ENCODE measurements at places on chromosomes 3 and 15.

GRCh38 chr3:72065872-72066641 is 281.1 kb upstream of the PROK2 start:
- DNase-seq: no peak

- no peak for DNase-seq
These were observed 35.7 kb downstream of the MGA start for GRCh38 chr15:41695750-41696436.

GRCh38 chr3:108006881-108007331 is 83.9 kb downstream of the CD47 start:
- DNase-seq: no peak

DNA sequence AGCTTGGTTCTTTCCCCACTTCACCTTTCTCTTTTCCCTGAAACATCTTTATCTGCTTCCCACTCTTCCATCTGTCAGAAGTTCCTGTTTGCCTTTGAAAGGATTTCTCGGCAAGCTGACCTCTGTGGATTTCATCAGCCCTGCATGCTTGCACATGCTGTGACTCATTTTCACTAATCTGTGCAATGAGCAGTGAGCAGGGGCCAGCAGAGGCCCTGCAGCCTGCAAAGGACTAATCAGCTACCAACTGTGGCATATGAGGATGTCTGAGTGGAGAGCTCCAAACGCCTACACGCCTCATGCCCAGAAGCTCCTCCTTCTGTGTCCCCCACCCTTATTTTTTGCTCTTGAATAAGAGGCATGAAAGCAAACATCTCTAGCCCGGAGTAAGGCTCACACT is 333.0 kb upstream of the SEMA6D start:
- DNase-seq: no peak

DNA sequence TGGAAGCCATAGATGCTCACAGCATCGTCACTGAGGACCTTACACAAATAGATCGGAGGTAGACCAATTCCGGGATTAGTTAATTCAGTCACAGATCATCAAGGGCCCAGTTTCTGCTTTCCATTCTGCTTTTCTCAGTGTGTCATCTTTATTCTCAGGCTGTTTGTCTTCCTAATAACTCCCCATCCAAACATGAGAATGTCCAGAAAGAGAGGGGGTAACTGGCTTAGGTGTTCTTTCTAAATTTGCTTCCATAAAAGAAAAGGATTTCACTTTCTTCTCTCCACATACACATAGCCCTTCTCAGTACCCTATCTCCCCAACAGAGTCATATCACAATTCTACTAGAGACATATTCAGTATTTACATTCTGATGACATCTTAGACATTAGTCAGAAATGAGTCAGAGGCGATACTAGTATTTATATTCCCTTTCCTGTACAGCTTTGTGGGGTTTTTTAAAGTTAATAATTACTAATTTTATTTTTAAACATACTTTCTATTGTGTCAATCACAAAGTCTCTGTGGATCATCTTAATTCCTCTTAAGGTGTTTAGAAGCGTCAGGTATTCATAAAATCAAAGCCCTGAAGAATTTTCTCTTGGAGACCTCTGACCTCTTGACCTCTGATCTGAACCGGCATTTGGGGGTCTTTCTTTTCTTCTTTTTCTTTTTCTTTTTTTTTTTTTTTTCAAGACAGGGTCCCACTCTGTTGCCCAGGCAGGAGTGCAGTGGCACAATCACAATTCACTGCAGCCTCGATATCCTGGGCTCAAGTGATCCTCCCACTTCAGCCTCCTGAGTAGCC is 24.3 kb upstream of the IL12A start:
- DNase-seq: no peak

DNA sequence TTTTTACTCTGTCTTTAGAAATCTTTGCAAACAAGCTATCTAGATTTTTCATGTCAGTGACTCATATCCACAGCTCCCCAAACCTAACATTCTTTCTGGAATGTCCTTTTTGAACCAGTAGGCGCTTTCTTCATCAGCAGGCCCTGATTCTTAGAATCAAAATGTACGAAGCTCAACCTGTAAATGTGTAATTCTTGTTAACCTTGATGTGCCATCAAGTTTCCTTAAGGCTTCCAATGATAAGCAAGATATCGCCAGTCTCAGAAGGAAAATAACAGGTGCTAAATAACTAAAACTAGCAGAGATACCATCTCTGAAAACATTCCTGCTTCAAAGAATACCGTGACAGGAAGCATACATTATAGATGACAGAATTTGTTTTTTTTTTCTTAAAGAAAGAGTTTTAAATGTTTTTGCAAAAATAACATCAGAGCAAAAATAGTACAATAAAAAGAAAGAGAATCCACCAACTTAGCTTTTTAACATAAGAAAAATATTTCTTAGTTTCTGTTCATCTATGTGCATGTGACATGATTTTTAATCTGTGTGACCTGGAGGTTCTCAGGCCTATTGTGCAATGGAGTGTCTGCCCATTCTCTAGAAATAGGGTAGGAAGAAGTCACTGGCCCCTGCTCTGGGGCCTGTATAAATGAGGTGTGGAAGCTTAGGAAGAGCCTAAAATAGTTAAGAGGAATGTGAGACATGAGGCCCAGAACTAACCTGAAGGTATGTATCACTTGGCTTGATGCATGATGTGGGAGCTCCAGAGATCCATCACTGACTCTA is 14.7 kb upstream of the SECISBP2L start:
- DNase-seq: no peak

- no peak for DNase-seq
These were observed 96.9 kb upstream of the ROPN1 start for GRCh38 chr3:124088801-124089200.

GRCh38 chr15:74300057-74300795 is 64.1 kb downstream of the CCDC33 start:
- DNase-seq: peak; percentile 19

DNA sequence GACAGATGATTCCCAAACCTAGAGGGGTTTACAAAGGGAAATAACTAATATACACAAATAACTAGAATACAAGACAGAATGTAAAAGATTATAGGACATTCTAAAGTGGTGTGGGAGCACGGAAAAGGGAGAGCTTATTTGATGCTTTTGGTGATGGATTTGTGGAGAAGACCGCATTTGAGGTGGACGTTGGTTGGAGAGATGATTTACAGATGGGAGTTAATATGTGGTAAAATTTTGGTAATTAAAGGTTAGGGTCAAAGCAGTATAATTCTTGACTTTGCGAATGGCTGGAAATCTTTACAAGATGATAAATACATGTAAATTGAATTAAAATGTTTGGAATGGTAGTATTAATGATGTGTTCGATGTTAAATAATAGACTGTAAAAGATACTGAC is 1.2 kb downstream of the KNL1 start:
- no peak for DNase-seq

DNA sequence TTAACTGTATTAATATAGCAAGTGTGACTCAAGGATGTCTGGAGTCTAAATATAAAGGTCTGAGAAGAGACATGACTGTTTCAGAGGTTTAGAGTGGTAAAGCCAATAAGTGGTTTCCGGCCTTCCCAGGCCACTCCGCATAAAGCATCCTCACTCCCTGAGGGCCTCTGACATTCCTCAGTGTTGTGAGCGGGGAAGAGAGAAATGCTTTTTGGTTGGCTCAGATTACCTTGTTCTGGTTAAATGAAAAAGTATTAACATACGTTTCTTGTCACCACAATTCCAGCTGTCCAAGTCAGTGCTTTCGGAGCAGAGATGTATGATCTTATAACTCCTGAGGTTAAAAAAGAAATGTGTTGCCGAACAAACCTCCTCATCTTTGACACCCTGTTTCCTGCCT is 103.8 kb downstream of the RBMS3 start:
- no peak for DNase-seq

DNA sequence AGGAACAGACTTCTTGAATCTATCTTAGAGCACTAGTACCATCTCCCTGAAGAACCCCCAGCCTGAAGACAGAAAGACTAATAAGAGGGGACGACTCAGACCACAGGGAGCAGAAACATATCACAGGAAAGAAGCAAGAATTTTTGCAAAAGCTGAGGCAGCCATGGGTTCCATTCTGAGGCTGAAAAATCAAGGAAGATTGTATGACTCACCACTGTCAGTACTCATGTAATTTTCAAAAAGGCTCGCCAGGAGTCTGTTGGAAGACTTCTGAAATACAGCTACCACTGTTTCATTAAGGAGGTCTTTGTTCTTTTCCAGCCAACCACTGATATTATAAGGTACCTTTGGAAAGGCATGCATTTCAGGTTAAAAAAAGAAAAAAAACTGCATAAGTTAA is 47.5 kb downstream of the MYH15 start:
- DNase-seq: no peak

GRCh38 chr3:171184372-171184771 is 157.9 kb upstream of the SLC2A2 start:
- no peak for DNase-seq

- no peak for DNase-seq
These were observed 46.8 kb downstream of the MGLL start for GRCh38 chr3:127775398-127776109.

DNA sequence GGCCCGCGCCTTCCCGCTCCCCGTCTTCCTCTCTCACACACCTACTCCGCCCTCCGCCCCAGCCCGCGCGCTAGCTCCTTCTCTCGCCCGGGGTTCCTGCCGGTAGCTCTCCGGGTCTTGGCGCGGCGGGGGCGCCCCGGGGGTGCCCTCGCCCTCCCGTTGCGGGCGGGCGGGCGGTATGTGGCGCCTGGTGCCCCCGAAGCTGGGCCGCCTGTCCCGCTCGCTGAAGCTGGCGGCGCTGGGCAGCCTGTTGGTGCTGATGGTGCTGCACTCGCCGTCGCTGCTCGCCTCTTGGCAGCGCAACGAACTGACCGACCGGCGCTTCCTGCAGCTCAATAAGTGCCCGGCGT is 507 bp downstream of the DIPK2A start:
- peak; percentile 76 for DNase-seq

GRCh38 chr3:193040836-193041672 is 123.4 kb upstream of the MB21D2 start:
- no peak for DNase-seq

DNA sequence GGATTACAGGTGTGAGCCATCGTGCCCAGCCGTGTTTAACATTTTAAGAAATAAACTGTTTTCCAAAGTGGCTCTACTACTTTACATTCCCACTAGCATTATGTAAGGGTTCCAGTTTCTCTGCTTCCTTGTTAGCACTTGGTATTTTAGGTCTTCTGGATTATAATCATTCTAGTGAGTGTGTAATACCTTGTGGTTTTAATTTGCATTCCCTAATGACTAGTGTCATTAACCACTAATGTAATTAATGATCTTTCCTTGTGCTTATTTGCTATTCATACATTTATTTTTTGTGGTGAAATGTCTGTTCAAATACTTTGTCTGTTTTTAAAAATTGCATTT is 30.7 kb downstream of the ARIH2 start:
- no peak for DNase-seq

DNA sequence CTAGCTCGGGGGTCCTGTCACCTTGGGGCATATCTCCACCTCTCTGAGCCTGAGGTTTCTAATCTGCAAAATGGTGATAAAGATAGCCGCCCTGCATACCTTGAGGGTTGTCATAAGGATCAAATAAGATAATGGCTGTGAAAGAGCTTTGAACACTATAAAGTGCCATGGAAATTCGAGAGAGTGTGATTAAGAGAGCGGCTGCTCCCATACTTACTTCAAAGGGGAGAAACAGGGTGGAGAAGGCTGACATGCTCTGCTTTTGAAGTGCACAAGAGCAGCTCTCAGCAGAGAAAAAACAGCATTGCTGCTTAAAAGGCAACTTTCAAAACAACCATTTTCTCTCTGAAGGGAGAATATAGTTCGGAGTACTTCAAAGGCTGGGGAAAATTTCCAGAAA is 529.2 kb downstream of the EPHB1 start:
- no peak for DNase-seq

DNA sequence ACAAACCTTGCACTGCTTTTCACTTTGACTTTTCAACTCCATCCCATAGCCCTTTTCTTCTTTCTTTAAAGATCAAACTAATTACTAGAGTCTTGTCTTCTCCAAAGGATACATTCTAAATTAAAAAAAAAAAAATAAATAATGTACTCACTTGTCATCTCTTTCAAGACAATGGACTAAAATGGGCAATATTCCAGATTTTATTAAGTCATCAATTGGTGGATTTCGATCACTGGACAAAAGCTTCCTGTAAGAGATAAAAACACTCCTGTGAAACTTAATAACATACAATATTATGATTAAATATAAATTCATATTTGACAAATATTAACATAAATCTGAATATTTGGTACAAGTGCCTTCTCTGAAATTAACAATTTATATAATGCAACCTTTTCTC is 34.1 kb downstream of the KPNA4 start:
- no peak for DNase-seq

DNA sequence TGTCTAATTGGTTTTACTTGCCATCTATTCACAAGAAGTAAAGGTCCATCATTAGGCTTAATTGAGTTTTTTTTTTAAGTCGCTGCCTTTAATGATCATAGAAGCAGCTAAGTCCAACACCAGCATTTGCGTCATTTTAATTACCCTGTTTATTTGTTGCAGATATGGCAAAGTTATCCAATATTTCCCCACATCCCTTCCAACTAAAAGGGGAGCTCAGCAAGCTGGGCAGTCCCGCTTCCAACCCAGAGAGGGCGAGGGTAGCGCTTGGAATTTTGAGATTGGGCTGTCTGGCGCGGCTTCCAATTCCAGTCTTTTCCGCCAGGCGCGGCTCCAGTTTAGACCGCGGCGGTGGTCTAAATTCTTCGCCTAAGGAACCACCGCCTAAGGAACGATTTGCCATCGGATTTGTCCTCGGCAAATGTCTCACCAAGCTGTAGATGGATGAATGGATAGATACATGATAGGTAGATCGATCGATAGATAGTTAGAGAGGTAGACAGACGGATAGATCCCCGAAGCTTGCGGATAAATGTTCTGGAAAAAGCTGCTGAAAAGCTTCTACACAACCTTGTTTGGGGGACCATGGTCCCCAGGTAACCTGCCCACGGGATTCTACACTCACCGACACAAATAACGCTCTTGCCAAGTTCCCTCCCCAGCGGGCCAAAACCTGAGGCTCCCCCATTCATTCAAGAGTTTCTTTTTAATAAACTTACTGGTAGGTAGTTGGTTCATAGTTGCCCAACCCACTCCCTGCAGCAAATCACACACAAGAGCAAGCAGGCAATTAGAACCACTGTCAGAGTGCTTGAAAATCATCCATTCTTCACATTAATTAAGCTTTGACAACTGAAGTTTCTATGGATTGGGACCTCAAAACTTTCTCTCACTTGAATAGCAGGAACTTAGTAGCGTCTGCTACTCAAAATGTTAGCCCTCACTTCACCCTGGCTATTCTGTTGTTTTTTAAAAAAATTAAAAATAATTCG is 49.1 kb downstream of the ZIC4 start:
- no peak for DNase-seq

- no peak for DNase-seq
These were observed 72.8 kb downstream of the VGLL4 start for GRCh38 chr3:11570789-11571495.

DNA sequence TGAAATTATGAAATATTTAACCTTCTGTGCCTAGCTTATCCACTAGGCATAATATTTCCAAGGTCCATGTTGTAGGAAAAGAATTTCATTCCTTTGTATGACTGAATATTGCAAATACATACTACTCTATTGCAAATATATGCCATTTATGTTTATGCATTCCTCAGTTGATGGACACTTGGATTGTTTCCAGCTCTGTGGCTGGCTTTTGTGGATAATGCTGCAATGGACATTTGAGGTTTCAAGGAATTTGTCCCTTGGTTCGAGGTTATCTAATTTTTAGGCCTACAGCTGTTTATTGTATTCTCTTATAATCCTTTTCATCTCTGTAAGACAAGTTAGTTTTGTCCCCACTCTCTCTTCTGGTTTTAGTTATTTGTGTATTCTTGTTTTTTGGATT is 7.7 kb upstream of the AADACL2 start:
- no peak for DNase-seq
